ENCODE measurements at places on chromosomes 16 and 17.

GRCh38 chr16:84001726-84002125 lies 33.7 kb downstream of the NECAB2 start:
- DNase-seq, result no peak

GRCh38 chr16:67430504-67430976 lies 381 bp upstream of the HSD11B2 start:
- DNase-seq, result peak; percentile 49

- DNase-seq, result no peak
Observed at GRCh38 chr17:36130346-36130745, 26.7 kb downstream of the CCL4 start.

- no peak for DNase-seq
Observed at GRCh38 chr16:66278111-66278531, 88.4 kb upstream of the CDH5 start.

DNA sequence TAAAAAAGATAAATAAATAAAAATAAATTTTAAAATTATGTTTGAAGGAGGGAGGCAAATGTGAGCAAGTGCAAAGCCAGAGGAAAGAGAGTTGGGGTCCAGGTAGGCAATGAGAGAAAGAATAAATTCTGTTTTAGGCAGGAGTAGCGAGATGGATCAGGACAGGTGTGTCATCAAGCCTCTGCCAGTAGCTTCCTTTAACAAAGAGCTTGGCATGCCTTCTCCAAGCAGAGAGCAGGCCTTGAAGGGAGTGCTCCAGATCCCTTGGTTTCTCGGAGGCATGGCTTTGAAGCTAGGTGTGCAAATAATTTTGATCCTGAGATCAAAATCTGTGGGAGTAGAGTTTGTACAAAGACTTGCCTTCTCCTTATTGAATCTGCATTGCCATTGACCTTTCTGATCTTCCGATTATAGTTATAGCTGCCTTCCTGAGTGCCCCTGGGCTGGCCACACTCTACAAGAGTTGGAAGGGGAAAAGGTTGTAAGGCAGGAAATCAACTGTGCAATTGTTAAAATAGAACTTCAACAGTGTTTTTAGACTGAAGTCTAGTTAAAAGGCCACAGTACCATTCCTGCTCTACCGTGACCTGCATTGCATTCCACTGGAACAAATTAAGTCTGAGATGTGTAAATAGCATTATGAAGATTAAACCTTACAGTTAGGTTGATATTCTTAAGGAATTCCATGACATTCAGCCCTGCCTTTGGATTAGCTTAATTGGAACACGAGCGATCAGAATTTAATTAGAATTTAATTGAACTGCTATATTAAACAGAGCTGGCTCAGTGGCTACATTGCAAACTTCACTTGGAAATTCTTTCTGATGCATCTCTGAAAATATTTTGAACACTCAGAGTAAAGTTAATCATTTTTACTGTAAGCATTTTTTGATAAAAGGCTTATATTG lies 33.7 kb downstream of the IQCK start:
- no peak for DNase-seq

- no peak for DNase-seq
Observed at GRCh38 chr16:30457256-30457655, 11.6 kb upstream of the SEPHS2 start.

GRCh38 chr16:50463581-50464324 lies 84.4 kb upstream of the NKD1 start:
- DNase-seq, result no peak

DNA sequence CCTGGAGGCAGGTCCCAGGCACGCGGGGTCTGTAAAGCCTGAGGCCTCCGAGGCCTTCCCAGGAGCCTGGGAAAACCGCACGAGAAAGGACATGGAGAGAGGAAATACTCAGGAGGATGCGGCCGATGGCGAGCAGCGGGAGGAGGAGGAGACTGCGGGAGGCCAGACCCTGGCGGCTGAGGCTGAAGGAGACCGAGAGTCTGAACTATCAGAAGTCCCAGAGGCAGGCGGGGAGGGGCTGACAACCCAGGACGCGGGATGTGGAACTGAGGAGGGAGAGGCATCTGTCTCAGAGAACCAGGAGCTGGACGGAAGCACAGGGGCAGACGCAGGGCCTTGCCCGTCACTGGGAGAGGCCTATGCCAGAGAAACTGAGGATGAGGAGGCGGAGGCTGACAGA lies 2.4 kb downstream of the APOBR start:
- no peak for DNase-seq

Measured in NCI-H524 (cell line).